HepG2 (cell line): ENCODE measurements at places on chromosomes 6 and 20. TPM values are rescaled to one million over a fixed set of nuclear protein-coding genes. Genes with fewer than 3 reads are reported as not detected.

APCDD1L gene
- total RNA-seq: not detected in 2 replicates

GRCh38 chr6:5004373-5005037, 668 bp upstream of the RPP40 start:
- H3K4me1 ChIP-seq: peaks cover 38% of the 10 kb centered on the region
- DNase-seq: no peak
- H3K4me3 ChIP-seq: peak overlapping the region; percentile 80
- H3K27me3 ChIP-seq: no peaks in the 10 kb centered on the region
- H3K27ac ChIP-seq: peak overlapping the region; percentile 96

DNA sequence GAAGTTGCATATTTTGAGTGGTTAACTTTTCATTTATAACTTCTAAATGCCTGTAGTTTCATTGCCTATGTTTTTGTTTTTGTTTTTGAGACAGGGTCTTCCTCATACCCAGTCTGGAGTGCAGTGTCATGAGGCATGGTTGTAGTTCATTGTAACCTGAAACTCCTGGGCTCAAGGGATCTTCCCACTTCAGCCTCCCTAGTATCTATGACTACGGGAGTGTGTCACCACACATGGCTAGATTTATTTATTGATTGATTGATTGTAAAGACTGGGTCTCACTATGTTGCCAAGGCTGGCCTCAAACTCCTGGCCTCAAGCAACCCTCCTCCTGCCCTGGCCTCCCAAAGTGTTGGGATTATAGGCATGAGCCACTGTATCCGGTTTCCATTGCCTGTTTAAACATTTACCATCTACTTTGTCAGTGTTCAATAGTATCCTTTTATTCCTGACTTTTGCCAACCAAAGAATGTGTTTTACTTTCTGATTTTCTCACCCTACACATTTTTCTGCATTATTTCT, 144.6 kb downstream of the CDKAL1 start:
- H3K4me1 ChIP-seq: peaks cover 35% of the 10 kb centered on the region
- no peak overlapping the region for H3K4me3 ChIP-seq
- H3K36me3 ChIP-seq: no peaks in the 10 kb centered on the region
- peak; percentile 12 for DNase-seq
- H3K27ac ChIP-seq: no peak overlapping the region

- no peak for DNase-seq
- peaks cover 34% of the 10 kb centered on the region; the same call in 2 of the 3 replicates for H3K27me3 ChIP-seq
- H3K27ac ChIP-seq: no peak overlapping the region
These were observed 58.5 kb upstream of the CEP85L start for GRCh38 chr6:118709859-118710350.

GRCh38 chr20:52438326-52438963, 246.9 kb upstream of the ZFP64 start:
- no peaks in the 10 kb centered on the region for H3K36me3 ChIP-seq
- peaks cover 12% of the 10 kb centered on the region; the same call in 1 of the 2 replicates for H3K4me1 ChIP-seq
- no peaks in the 10 kb centered on the region for H3K27me3 ChIP-seq
- no peak overlapping the region for H3K27ac ChIP-seq
- no peak overlapping the region for H3K4me3 ChIP-seq
- no peak for DNase-seq

- DNase-seq: no peak
- H3K36me3 ChIP-seq: no peaks in the 10 kb centered on the region
- H3K27ac ChIP-seq: no peak overlapping the region
- H3K4me1 ChIP-seq: peaks cover 6% of the 10 kb centered on the region
- H3K4me3 ChIP-seq: no peak overlapping the region
These were observed 9.9 kb downstream of the TBCC start for GRCh38 chr6:42735976-42736375.

DNA sequence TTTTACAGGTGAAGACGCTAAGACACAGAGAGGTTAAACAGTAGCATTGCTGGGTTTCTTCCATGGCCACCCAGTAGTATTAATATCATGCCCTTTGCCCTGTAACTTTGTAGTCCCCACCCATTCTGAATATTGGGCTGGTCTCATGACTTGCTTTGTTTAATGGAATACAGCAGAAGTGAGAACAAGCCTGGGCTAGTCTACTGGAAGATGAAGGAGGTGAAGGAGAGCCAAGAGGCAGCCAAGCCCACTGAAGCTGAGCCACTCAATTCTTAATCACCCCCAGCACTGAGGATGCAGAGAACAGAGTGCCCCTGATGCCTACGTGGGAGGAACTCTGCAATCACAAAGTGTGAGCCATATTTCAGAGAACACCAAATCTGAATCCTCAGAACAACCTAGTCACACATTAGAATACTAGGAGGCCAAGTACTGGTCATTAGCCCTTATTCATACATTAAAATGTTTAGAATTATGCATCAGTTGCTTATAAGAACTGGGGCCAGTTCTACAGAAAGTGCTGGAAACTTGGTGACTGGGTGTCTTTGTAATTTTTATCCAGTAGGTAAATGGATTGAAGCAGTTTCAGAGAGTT, 270.1 kb upstream of the PRND start:
- no peaks in the 10 kb centered on the region for H3K4me1 ChIP-seq
- no peak for DNase-seq
- no peaks in the 10 kb centered on the region for H3K36me3 ChIP-seq
- H3K4me3 ChIP-seq: no peak overlapping the region
- H3K27me3 ChIP-seq: no peaks in the 10 kb centered on the region
- H3K27ac ChIP-seq: no peak overlapping the region
